HEK293T (cell line): ENCODE measurements at places on chromosomes 4 and X.

- no peak for DNase-seq
These were observed 48.0 kb upstream of the TMEM154 start for GRCh38 chr4:152727784-152728183.

GRCh38 chrX:119971184-119971583, 27.6 kb upstream of the NKAP start:
- DNase-seq, result no peak

DNA sequence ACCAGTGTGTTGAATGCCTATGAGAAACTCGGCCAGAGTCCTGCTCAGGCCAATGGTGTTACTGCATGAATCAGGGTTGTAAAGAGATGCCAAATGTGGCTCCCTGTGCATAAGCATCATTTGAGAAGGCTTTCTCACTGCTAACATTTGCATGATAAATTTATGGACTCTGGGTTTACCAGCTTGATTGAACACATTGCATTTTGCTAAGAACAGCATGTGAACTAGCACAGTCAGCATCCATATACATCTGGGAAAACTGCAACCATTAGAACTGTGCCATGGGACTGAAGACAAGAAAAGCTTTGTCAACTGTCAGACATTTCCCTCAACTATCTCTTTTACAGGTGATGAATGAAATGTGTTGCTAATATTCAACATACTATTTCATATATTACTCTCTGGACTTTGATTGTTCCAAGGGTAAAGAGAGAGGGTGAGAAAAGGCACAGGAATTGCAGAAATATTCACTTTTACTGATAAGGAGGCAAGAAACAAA, 1427.4 kb upstream of the ADGRL3 start:
- DNase-seq, result no peak

- DNase-seq, result no peak
These were observed 86.8 kb upstream of the ETNPPL start for GRCh38 chr4:108849611-108850168.

GRCh38 chr4:111266937-111267336, 644.1 kb upstream of the PITX2 start:
- no peak for DNase-seq

- no peak for DNase-seq
These were observed 224.9 kb upstream of the SMIM31 start for GRCh38 chr4:164529058-164529457.

DNA sequence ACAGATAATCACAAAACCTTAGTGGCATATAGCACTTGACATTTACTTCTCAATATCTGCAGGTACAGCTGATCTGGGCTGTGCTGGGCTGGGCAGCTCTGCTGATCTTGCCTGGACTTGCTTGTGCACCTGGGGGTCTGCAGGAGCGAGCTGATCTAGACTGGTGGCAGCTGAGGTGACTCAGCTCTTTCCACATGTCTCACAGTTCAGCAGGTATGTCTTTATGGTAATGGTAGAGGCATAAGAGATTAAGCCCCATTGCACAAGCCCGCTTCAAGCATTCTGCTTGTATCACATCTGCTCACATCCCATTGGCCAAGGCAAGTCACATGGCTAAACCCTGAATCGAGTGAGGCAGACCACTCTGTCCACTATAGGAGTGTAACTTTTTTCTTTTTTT, 506.7 kb downstream of the BCOR start:
- DNase-seq, result no peak

DNA sequence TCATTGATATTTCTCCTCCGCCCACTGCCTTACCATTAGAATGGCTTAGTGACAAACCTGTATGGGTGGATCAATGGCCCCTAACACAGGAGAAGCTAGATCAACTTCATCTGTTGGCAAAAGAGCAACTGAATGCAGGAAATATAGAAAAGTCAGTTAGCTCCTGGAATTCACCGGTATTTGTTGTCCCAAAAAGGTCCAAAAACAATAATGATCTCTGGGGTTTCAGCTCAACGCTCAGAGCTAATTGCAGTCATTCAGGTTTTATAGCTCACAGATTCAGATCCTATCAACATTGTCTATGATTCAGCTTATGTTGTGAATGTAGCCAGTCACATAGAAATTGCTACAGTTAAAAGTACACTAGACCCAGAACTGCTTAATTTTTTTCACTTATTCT, 124.0 kb upstream of the ZCCHC13 start:
- DNase-seq, result no peak

DNA sequence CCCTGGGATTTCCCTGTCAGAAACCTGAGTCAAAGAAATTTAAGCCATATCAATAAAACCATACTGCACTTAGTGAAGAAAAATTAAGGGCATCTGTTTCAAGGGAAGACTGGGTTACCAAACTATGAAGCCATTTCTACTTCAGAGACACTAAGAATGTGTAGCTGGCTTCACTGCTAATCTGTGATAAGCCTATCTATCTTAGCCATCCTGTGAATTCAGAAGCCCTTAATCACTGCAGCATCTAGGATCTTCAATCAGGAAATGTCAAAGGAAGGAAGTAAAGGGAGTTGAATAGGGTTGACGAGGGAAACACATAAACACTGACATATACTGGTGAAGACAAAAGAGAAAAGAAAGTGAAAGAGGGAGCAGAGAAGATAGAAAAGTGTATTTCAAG, 777.6 kb upstream of the DIAPH2 start:
- DNase-seq, result no peak

GRCh38 chr4:16176621-16177020, 49.6 kb downstream of the TAPT1 start:
- DNase-seq, result no peak

DNA sequence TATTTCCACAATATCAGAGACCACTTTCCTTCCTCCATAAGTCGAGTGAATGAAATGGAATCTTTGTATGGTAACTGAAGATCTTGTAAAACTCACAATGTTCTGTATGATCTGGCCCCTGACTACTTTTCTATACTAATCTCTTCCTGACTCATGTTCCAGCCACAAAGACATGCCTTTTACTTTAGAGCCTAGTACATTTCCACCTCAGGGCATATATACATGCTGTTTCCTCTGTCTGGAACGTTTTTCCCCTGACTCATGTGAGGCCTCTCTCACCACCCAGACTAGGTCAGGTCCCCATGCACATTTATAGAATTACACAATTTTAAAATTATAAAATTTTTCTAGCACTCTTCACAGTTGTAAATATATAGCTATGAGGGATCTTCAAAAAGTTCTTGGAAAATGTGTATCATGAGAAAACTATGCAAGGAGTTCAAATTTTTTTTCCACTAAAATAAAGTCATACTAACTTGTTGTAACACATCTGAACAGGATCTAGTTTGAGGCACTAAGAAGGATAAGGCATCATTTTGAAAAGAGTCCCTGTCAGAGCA, 208.8 kb downstream of the SH2D1A start:
- DNase-seq, result no peak

GRCh38 chr4:6693231-6694176, at the start of gene S100P:
TSS of gene S100P (plus strand) at chr4:6693878. CDS start at chr4:6693933, 55 bp downstream.
- DNase-seq, result no peak

DNA sequence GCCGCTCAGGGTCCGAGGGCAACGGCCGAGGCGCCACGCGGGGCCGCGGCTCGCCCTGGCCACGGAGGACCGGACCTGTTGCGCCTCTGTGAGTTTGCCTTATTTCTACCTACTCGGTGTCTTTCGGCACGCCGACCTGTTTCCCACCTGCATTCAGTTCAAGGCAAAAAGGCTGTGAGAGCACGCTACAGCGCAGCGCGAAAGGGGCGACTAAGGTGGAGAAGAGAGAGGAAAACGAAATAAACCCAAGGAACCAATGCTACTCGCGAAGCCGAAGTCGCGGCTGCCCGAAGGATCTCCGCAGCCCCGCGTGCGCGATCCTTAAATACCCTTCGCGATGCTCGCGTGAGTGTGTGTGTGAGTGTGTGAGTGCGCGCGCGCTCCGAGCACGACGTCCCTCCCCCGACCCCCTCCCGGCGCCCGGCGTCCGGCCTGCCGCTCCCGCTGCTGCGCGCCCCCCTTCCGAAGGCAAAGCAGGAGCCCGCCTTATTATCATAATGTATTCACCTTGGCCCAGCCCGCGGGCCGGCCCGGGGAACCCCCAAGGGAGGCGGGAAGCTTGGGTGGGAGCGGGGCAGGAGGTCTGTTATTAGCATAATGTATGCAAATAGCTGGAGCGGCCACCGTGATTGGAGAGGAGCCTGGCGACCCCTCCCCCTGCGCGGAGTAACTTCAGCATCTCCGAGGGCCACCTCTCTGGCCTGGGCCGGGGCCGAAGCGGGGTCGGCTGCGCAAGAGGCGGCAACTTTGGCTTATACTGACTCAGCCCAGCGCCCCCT, at the start of gene COL25A1:
Gene COL25A1, minus strand, starts transcription at position 298 of the 779 bp plus-strand sequence.
- peak; percentile 84 for DNase-seq

- no peak for DNase-seq
These were observed 1804.3 kb upstream of the PCDH10 start for GRCh38 chr4:131344761-131345160.

DNA sequence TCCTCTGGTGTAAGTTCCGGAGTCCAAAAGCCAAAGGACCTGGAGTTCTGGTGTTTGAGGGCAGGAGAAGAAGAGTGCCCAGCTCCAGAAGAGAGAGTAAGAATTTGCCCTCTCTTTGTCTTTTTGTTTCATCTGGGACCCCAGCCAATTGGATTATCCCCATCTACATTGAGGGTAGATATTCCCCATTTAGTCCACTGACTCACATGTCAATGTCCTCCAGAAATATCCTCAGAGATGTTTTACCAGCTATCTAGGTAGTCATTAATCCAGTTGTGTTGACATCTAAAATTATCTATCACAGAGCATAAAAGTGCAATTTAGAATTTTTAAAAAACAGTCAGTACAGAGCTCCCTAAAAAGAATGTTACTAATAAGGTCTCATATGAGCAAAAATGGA, 132.9 kb upstream of the TMEM47 start:
- no peak for DNase-seq

- no peak for DNase-seq
These were observed 23.9 kb downstream of the STIM2 start for GRCh38 chr4:26884486-26884988.

- no peak for DNase-seq
These were observed 11.4 kb upstream of the GPR34 start for GRCh38 chrX:41677183-41678060.

GRCh38 chrX:110008011-110008635, 5.2 kb downstream of the TMEM164 start:
- DNase-seq, result no peak

- peak; percentile 64 for DNase-seq
These were observed 68.3 kb downstream of the CRMP1 start for GRCh38 chr4:5824635-5825034.

- no peak for DNase-seq
These were observed 42.1 kb downstream of the SLC2A9 start for GRCh38 chr4:9979101-9979701.

GRCh38 chr4:151202851-151203455, 74.0 kb upstream of the PRSS48 start:
- DNase-seq, result no peak

GRCh38 chr4:78938474-78938867, 767 bp downstream of the PAQR3 start:
- no peak for DNase-seq

GRCh38 chr4:6594826-6595355, 19.9 kb downstream of the MAN2B2 start:
- no peak for DNase-seq

GRCh38 chr4:56880572-56880971, 27.1 kb upstream of the REST start:
- DNase-seq, result no peak

GRCh38 chr4:105400901-105401677, 72.8 kb downstream of the PPA2 start:
- no peak for DNase-seq

GRCh38 chr4:144754562-144755410, 108.8 kb downstream of the HHIP start:
- DNase-seq, result peak; percentile 19

DNA sequence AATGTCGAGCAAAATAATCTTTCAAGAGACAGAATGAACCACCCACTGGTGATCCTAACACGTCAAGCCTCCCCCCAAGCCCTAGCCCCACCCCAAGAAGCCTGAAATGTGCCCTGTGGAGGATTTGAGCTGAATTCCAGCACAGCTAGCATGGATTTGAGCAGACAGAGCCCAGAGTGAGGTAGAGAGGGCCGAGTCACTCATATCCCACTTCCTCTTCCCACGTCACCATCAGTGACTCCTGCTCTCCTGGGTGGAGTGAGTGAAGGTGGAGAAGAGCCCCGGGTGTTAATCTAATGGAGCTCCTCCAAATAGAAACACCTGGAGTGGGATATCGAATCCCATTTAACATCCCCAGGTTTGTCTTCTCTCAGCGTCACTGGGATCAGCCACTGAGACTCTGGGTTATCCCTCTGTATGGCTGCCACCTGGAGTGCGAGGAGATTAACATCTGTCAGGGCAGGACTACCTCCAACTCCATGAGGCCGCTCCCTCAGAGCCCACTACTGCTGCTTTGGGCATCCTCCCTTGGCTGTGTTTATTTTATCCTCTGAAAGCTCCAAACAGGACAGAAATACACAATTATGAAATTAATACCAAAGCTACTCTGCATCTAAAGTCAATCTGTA, 136.6 kb downstream of the NWD2 start:
- no peak for DNase-seq

GRCh38 chr4:71287305-71287704, 51.5 kb upstream of the SLC4A4 start:
- DNase-seq, result no peak

DNA sequence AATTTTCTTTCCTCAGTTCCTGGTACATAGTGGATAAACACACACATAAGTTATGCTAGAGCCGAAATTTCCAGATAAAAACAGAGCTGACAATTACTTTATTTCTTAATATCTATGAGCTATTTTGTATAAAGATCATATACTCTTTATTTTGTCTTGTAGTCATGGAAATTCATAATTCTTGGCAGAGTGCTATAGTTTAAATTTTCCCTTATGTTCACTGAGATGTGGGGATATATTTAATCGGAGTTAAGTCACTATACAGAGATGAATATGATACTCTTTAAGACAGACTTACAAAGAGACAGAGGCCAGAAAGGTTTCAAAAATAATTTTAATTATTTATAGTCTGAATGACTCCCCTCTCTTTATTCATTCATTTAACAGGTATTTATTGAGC, 89.7 kb downstream of the PPEF1 start:
- DNase-seq, result no peak

DNA sequence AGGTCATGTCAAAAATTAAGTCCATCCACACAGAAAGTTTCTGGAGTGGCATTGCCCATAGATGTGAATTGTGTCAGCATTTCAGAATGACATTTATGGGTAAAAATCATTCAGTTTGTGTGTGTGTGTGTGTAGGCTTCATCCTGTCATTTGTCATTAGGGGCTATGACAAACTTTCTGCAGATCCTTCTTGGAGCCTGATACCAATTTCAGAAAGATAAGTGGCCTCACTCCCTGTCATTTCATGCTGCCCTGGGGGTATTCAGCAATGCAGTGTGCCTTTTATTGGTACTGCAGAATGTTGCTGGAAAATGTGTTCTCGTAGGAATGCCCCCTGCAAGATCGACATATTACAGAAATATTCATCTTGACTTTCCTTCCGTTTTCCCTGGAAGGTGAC, 659.7 kb downstream of the NLGN4X start:
- no peak for DNase-seq

DNA sequence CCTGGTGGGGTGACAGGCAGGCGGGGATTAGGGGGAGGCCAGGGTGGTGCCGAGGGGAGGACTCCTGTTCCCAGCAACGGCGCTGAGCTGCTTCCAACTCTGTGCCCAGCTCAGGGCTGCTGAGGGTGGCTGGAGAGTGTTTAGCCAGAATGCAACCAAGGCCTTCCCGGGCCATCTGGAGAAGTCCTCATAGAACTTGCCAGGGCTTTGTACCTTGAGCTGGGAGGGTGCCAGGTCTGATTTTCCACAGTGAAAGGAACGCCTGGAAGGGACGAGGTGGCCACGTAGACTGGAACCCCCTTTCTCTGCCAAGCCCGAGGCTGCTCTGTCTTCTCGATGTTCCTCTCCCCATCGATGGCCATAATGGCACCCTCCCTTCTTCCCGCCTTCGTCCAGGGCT, 57.0 kb upstream of the GPR78 start:
- no peak for DNase-seq

GRCh38 chr4:156298230-156298629, 344.6 kb upstream of the CTSO start:
- no peak for DNase-seq
